Activated naive CD8-positive, alpha-beta T cell treated with anti-CD3 and anti-CD28 coated beads, Interleukin-2, amount 10 ng/mL, durations not matched to agents 7 days and 5 days (primary cell): ENCODE measurements at places on chromosomes 3 and 15. TPM values are rescaled to one million over a fixed set of nuclear protein-coding genes. Genes with fewer than 3 reads are reported as not detected.

The DAPK2 gene
- total RNA-seq, result 13.4 TPM

The CLRN1 gene
- not detected for total RNA-seq

DNA sequence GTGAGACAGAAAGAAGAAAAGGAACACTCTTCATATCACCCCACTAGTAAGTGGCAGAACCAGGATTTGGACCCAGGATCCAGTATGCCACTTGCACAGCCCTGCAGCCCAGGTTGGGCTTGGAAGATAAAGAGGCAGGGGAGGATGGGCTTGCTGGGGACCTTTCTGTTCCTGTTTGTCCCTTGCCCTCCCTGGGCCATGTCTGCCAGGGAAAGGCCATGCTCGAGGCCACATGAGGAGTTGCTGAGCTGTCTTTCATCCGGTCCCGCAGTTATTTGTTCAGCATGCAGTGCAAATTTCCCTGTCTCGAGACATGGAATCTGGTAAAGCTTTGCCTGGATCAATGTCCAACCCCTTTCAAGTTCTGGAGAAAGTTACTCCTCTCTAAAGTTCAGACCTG lies 116.0 kb upstream of the MRPS22 start:
- DNase-seq, result no peak

DNA sequence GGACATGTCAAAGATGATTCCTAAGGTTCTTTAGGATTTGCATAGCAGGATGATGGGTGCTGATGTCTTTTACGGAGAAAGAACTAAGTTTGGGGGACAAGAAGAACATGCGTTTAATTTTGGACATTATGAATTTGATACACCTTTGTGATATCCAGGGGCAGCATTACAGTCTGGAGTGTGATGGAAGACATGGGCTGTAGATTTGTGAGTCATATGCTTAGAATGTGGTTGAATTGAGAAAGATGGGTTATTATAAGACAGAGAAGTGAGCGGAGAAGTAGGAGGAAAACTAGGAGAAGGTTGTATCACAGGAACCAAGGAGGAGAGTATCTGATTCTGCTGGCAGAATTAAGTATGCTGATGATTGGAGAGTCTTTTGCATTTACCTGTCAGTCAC lies 20.6 kb downstream of the NEO1 start:
- no peak for DNase-seq

DNA sequence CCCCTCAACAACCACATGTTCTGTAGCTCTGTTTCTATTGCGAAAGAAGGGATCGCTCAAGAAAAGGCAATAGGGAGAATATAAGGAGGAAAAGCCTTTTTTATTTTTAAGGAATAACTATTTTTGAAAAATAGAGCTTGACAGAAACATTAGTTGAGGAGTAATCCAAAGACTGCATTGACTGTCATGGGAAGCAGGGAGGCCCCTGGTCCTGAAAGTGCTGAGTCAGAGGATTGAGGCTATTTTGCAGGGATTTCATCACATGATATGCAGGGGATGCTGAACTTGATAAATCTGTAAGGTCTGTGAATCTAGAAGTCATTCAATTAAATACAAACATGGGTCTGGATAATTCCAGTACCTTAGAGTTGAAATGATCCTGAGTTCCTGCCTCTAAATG lies 92.0 kb downstream of the MTHFS start:
- no peak for DNase-seq

DNA sequence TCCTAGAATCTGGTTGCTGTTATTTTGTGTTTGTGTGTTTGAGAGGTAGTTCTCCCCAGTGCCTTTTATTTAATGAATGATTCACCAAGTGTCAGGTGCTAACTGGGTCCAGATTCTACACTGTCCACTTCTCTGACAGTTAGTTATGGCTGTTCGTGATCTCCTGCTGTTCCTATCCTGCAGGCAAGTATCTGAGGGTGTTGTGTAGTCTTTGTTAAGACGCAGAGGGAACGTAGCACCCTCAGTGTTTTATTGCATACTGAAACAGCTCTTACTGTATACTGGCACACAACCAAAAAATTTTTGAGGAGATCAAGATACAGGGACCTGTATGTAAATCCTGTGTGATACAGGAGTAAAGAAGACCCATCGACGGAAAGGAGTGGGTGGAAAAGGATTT lies 1271.3 kb downstream of the ROBO1 start:
- no peak for DNase-seq

GRCh38 chr3:180294282-180295027 lies 257.7 kb upstream of the PEX5L start:
- DNase-seq, result no peak

- DNase-seq, result no peak
Observed at GRCh38 chr15:69014454-69014853, at the start of gene NOX5. Gene NOX5 (plus strand): TSS chr15:69014695. CDS start chr15:69014736, 41 bp downstream.
